Endothelial cell (in vitro differentiated cells): ENCODE measurements at places on chromosomes 11 and 22.

DNA sequence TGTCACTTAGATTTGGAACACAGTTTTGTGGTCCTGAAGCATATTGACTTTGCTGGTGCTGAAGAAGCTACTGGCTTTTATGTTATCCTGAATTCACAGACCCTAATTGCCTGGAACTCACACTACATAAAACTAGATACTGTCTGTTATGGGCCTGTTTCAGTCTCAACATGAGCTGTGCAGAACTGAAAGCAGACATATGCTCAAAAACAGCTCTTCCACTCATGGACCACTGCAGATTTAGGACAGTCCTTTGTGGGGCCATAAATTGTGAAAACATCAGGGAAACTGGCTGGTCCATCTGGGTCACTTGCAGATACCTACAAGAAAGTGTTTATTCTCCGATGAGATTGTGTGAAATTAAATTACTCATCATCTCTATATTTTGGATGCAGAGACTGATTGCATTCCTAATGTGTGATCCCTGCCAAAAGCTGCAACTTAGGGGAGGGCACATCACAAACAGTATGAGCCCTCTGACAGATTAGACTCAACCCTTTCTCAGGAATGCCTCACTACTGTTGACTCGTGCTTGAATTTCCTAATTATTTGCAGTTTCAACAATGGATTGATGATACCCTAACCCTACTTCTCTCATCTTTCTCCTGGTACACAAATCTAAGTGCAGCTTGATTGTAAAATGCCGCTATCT is 10.2 kb upstream of the CLNS1A start:
- no peak for DNase-seq

GRCh38 chr22:28027453-28028448 is 108.7 kb upstream of the PITPNB start:
- no peak for DNase-seq

DNA sequence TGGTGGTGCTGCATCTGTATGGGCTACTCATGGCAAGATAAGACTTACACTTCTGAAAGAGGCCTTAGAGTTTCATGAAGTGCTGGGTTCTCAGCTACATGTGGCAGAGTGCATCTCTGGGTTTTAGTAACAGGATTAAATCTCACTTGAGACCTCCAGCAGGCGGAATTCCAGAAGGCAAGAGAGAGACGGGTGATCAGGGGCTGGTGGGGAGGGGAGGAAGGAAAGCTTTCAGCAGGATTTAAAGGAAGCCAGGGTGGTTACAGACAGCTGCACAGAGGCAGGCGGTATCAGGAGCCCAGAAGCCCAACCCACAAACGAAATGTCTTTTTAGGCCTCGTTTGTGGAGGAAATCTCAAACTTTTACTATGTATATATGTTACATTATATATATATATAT is 56.2 kb upstream of the CD82 start:
- DNase-seq, result no peak

- DNase-seq, result no peak
These were observed 362.5 kb downstream of the TBC1D22A start for GRCh38 chr22:47124961-47125360.

DNA sequence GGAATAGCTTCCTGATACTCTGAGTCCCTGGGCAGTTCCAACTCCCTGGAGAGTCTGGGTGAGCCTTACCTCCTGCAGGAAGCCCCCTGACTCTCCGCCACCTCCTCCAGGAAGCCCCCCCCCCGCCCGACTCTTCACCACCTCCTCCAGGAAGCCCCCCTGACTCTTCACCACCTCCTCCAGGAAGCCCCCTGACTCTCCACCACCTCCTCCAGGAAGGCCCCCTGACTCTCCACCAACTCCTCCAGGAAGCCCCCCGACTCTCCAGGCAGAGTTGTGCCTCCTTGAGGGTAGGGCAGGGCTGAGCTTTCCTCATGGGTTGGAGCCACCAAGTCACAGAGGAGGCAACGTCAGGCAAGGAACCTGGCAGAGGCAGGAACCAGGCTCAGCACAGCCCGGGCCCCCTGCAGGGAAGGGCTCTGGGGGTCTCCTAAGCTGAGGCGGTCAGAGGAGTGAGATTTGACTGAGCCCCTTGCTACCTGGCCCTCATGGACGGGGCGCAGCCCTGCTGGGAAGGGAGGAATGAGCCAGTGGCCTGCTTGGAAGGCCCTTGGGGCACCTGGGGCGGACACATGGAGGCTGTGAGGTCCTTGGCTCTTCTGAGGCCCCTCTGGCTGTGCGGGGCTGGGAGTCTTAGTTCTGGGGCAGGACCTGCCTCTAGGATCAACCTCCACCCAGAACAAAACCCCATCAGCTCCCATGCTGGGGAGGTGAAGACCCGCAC is 18.1 kb downstream of the MRGPRG start:
- no peak for DNase-seq

DNA sequence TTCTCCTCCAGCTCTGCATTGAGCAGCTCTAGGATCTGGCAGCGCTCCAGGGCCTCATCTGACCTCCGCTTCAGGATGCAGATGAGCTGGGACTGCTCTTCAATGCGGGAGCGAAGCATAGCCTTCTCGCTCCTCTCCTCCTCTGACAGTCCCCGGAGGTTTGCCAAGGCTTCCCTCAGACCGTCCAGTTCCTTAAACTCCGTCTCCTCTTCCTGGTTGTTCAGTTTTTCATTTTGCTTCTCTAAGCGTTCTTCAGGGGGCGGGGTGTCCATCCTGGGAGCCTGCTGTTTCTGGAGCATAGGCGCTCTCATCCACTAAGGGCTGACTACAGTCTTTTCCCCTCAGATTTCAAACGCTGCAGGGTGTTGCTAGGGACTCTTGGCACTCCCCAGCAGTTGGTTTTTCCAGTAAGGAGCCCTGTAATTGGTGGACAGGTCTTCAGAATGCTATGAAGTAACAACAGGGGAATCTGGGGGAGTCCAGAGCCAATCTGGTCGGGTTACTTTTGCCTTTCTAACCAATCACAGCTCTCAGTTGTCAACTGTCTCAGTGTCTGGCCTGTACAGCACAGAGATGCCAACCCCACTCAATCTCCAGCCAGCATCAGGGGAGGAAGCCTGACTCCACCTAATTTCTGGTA is at the start of gene CCDC89:
CCDC89 (minus strand) TSS at position 376 of the 640 bp plus-strand sequence; CDS start at position 311, 65 bp downstream.
- no peak for DNase-seq

- DNase-seq, result no peak
These were observed 106.7 kb downstream of the MRTFA start for GRCh38 chr22:40529821-40530220.

- DNase-seq, result no peak
These were observed 51.1 kb downstream of the MCM5 start for GRCh38 chr22:35450824-35451569.

DNA sequence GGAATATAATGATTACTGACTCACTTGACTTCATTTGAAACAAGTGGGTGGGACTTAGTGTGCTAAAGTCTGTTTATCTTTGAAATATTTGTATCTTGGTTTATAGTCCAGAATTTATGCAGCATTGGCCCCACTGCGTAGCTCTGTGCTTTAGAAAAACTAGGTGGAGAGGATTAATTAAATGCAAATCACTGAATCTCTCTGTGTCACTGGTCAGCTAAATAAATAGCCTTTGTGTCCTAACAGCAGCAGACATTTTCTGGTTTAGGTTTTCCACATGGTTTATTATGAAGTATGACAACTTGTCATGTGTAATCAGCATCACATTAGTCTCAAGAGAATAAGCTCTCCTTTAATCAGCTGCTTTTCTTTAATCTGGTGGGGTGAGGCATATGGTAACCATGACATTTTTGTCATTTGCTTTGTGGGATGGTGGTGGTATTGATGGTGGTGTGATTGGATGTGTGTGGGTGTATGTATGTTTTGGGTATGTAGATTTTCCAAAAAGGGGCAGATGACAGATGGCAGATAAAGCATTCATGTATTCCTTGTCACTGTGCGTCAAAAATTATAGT is 33.9 kb downstream of the BCL2L13 start:
- DNase-seq, result no peak

DNA sequence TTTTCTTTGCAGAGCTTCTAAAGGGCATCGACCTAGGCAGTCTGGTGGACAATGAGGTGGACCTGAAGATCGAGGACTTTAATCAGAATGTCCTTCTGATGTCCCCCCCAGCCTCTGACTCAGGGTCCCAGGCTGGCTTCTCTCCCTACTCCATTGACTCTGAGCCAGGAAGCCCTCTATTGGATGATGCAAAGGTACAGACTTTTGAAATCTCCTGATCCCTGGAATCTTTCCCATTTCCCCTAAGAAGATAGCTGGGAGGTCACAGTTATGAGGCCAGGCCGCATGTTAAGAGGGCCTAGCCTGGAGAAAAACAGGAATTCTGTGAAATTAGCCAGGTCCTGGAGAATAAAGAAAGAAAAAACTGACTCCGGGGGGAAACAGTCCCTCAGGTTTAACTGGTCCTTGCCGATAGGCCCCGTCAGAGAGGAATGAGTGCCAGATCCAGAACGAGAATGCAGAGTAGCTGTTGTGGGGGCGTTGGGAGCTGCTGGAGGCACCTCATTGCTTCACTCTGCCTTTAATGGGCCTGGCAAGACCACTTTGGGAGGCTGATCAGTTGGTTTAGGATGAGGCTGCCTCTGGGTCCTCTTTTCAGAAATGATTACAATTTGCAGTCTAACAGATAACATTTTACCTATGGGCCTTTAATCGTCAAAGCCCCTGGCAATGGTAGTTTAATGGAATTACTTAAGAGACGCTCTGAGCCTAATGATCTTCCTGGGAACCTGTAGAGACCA is 39.2 kb downstream of the SHISA8 start:
- DNase-seq, result no peak

GRCh38 chr22:39522567-39523300 is 2.4 kb downstream of the ATF4 start:
- no peak for DNase-seq

DNA sequence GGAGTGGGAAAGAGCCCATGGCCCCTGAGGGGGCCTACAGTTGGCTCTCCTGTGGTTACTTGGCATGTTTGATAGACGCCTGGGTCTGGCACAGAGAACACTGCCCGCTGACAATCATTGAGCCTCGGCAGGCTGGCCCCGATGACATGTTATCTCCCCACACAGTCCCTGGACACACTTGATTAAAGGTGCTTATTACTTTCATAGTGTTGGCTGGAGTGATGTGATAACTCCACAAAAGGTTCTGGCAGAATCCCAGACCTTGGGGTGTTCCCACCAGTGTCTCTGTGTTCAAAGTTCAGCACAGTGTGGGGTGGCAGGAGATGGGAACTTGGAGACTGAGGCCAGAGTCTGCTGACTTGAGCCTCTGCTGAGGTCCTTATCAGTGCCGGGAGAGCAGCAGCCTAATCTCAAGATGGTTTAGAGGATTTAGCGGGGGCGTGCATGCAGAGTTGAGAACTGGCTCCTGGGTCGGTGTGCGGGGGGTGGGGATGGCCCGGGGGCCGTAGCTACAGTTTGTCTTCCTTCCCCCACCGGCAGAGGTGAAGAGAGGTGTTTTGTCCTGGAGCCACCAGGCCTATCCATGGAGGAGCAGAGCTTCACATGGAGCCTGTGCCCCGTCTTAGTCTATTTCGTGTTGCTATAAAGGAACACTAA is 22.5 kb downstream of the PARVB start:
- DNase-seq, result no peak

GRCh38 chr11:85627332-85627997 is at the start of gene DLG2:
Gene DLG2 (minus strand): TSS chr11:85627344.
- peak; percentile 6 for DNase-seq

GRCh38 chr11:117143390-117143789 is 697 bp upstream of the PAFAH1B2 start:
- peak; percentile 9 for DNase-seq

DNA sequence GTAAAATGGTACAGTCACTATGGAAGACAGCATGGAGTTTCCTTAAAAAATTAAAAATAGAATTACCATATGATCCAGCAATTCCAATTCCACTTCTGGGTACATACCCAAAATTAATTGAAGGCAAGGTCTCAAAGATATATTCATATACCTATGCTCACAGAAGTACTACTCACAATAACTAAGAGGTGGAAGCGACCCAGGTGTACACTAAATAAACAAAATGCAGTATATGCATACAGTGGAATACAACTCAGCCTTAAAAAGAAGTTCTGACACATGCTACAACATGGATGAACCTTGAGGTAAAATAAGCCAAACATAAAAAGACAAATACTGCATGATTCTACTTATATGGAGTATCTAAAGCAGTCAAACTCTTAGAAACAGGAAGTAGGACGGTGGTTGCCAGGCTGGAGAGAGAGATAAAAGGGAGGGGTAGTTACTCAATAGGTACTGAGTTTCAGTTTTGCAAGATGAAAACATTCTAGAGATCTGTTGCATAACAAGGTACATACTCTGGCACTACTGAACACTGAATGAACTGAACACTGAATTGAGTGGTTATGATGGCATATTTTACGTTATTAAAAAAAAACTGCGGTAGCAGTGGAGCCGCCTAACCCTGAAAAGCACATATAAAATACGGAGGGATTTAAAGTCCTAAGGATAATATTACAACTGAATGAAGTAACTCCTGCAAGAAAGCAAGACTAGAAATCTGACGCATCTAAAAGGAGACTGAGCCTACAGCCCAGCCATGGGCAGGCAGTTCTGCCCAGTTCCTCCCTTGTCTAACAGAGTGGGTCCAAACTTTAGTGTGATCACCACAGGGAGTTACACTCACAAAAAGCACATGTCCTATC is 12.8 kb downstream of the DGCR2 start:
- DNase-seq, result no peak

DNA sequence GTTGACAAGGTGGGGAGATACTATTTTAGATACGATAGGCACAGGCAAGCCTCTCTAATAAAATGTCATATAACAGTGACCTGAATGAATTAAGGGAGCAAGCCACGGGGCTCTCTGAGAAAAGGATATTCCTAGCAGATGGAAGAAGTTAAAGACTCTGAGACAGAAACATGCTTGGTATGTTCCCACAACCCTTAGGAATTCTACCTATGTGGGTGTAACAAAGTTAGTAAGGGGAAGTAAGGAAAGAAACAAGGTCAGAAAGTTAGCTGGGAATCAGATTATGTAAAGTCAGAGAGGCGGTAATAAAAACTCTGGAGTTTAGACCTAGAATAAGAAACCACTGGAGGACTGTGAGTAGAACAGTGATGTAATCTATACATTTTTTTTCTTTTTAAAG is 59.7 kb upstream of the GDPD4 start:
- DNase-seq, result no peak

DNA sequence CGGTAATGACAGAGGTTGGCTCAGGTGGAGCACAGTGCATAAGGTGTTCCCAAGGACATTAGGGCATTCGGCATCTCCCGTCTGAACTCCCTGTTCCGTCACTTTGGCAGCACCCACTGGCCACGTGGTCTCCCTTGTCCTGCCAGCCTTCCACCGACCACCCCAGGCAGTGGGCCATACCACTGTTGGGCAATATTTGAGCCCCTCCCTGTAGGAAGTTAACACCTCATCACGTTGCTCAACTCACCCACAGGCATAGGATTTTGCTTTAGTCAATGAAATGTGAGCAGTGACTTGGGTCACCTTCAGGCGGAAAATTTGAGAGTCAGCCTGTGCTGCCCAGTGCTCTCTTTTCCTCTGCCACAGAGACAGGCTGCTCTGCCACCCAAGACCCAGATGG is 44.0 kb downstream of the SERPINH1 start:
- DNase-seq, result no peak

GRCh38 chr11:61019037-61019831 is 47.8 kb downstream of the CD6 start:
- no peak for DNase-seq

DNA sequence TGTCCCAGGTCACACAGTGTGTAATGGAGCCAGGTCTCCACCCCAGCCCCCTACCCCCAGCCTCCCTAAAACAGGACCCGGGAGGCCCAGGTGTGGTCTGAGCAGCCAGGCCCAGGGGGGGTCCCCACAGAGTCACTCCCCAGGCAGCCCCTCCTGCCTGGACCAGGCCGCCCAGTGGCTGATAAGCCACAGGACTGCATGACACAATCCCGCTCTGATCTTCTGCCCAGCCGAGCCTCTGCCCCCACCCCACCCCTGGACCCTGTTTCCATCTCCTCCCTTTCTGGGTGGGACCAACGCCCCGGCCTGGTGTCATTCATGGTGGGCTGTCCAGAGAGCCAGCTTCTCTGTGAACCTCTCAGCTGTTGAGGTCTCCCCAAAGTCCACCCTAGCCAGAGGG is 7.8 kb upstream of the LIF start:
- no peak for DNase-seq
